ENCODE measurements at places on chromosomes 2 and 18.

- no peak for DNase-seq
Measured at GRCh38 chr2:40606862-40607261, 155.0 kb upstream of the SLC8A1 start.

- no peak for DNase-seq
Measured at GRCh38 chr2:27702302-27702701, 38.6 kb downstream of the SLC4A1AP start.

DNA sequence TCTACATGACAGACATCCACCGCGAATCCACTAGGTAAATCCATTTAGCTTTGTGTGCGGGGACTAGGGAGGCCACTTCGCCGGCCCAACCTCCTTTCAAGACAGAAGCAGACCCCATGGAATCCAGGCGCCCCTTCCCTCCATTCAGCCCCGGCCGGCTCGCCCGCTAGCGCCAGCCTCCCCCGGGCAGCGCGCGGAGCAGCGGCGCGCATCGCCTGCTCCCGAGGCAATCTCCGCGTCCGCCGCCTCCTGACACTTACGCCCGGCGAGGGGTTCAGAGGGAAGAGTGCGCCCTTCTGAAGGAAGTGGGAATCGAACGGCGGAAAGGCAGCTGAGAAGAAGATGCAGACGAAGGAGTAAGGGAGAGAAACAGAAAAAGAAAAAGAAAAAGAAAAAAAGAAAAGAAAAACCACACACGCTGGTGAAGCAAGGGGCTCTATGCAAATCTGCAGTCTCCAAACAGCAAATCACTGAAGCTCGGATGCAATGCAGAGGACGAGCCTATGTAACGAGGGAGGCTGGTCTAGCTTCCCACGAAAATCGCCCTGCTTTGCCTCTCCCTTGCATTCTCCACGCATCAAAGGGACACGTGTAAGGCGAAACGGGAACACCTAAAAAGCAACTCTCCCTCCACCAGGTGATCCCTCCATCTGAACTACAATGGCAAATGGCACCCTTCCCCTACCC is 684.4 kb downstream of the NRXN1 start:
- DNase-seq = no peak

DNA sequence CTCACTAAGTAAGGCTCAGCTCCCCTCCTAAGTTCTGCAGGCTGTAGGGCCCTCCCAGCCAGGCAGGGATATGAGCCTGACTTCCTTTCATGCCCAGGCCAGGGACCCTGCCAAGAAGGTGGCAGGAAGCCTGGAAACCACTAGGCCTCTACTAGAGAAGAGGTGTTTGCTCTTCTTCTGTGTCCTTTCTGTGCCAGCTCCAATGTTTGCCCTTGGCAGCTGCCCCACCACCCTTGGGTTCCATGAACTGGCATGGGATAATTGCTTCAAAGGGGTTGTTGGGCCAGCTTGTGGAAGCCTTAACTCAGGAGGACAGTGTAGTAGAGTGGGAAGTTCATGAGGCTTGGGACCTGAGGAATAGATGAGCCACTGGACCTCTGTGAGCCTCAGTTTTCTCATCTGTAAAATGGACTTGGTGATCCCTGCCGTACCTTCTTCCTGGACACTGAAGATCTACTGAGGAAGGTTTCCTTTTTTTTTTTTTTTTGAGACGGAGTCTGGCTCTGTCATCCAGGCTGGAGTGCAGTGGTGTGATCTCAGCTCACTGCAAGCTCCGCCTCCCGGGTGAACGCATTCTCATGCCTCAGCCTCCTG is 3.9 kb downstream of the SLC35F6 start:
- DNase-seq = no peak

- DNase-seq = no peak
Measured at GRCh38 chr2:149561309-149561926, 26.2 kb downstream of the MMADHC start.

- DNase-seq = no peak
Measured at GRCh38 chr2:48258481-48259149, 271.3 kb upstream of the STON1 start.

DNA sequence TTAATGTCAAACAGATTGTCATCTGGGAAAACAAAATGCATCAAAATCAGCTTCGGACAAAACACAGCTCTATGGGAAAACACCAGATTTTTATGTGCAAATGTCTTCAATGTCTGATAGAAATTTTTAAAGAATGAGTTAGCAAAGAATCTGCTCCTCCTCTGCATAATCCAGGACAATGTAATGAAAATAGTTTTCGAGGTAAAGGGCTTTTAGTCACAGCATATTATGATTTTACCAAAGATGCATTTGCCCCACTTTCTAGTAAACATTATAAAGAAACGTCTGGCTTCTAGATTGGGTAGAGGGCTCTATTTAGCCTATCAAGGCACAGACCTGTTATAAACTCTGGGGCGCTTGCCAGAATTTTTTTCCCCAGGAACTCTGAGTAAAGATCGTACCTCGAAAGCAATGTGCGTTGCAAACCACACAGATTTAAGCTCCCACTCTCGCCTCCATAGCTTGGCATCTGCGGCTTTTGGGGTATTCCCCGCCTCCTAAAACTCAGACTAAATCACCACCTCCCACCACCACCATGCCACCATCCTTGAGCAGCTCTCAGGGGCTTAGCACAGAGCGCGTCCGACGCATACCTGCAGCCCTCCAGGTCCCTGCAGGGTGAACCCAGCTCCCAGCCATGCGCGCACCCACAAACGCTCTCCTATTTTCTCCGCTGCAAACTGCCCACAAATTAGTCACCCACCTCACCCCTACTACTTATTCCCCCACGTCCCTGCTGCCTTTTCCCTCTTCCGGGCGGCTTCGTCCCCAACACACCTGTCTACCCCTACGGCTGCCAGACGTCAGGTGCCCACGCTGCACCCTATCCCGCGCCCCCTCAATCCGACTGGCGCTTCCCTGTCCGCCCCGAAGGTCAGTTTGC is 829 bp downstream of the ACVR1C start:
- DNase-seq = no peak

DNA sequence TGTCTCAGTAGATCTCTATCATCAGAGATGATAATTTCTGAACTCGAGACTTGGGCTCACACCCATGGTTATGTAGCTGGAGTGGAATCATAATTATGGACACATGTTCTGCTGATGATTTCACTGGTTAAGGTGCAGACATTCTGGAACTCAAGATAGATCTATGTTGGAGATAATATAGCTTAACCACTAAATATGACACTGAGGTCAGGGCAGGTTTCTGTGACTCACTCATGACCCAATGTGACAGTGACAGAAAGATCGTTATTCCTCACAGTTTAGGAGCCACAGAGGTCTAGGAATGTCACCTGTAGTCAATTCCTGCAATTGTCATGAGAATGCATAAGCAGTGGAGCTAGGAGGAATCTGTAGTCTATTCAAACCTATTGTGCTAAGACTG is 828.6 kb downstream of the TRIB2 start:
- no peak for DNase-seq

GRCh38 chr18:43161528-43161927 is 46.0 kb upstream of the RIT2 start:
- no peak for DNase-seq

GRCh38 chr18:80108739-80109675 is at the start of gene ADNP2:
TSS of gene ADNP2 (plus strand) at chr18:80109262. CDS start at chr18:80117543, 8,281 bp downstream.
- peak; percentile 80 for DNase-seq

- DNase-seq = no peak
Measured at GRCh38 chr2:28664120-28664842, 87.3 kb upstream of the PPP1CB start.

- DNase-seq = no peak
Measured at GRCh38 chr2:152499896-152500735, 165.1 kb downstream of the FMNL2 start.

DNA sequence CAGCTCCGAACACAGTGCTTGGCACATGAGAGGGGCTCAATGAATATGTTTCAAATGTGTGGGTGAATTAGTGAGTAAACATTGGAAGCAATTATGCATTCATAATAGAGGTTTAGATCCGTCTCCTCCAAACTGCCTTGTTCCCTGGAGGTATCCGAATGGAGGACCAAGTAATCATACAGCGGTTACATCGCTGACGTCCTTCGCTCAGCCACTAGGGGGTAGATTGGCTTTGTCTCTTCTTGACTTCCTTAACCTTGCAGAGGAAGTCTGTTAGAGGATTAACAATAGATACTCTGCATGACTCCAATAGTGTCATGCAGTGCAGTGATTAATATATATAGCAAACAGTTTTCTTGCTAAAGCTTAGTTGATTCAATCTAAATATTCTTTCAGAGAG is 517.0 kb downstream of the PTPRM start:
- no peak for DNase-seq

- DNase-seq = peak; percentile 76
Measured at GRCh38 chr2:190649798-190650390, 1.0 kb downstream of the NAB1 start.

GRCh38 chr2:127560201-127560930 is 24.9 kb downstream of the MYO7B start:
- no peak for DNase-seq

DNA sequence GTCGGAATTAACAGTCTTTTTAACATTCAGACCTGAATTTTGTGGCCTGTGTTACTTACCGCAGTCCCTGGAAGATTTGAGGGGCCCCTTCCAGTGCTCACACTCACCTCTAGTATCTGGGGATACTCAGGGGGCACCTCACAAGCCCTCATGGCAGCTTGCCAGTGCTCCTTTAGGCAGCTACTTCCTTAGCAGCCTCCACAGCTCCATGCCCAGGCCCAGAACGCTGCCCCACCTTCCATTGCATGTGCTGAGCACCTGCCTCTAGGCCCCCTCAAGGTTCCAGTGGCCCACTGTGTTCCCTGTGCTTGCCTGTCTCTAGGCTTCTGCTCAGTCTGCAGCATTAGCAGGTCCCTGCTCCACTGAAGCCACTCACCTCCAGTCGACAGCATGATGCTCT is 30.0 kb upstream of the PLA2R1 start:
- no peak for DNase-seq

GRCh38 chr2:60335533-60336237 is 217.8 kb downstream of the BCL11A start:
- no peak for DNase-seq

GRCh38 chr2:453132-453531 is 165.2 kb upstream of the ALKAL2 start:
- DNase-seq = no peak

Data from hippocampal formation (tissue), 2 donors.